Upper lobe of left lung (tissue), 6 donors: ENCODE measurements at places on chromosomes 16 and 17. TPM values are rescaled to one million over a fixed set of nuclear protein-coding genes. Genes with fewer than 3 reads are reported as not detected.

Gene WNT9B
- total RNA-seq, result not detected

GRCh38 chr16:59242556-59242955 lies 508.4 kb upstream of the GOT2 start:
- H3K27ac ChIP-seq, result no peak overlapping the region
- no peak for DNase-seq
- no peak overlapping the region for H3K4me3 ChIP-seq
- no peaks in the 10 kb centered on the region for H3K27me3 ChIP-seq
- no peaks in the 10 kb centered on the region for H3K4me1 ChIP-seq

DNA sequence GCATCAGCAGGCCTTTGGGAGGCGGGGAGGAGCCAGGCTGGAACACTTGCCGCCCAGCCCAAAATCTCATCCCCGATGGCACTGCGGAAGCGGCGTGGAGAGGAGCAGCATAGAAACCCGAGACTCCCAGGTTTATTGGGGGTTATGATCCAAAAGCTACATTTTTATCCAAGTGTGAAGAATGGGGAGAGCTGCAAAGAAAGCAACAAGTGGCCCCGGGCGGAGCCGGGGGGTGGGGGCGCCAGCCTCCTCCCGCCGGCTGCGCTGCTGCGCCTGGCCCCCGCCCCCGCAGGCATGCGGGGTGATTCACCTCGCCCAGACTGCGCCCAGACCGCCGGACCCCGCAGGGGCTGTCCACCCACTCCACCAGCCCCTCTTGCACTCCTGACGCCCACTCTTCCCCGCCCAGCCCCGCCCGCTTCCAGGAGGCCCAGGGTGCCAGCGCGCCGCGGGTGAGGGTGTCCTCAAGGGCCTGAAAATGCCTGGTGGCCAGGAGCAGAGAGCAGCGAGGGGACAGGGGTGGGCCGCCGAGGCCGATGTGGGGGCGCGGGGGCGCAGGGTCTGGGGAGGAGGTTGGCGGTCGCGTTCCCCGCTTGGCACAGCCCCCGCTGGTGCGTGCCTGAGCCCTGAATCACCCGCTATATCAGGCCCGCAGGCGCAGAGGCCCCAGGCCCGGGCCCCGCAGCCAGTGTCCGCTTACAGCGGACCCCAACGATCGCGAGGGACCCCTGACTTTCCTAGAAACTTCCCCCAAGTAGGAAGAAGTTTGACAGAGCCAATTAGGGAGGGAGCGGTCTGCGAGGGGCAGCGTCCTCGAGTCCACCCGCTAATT lies 1.3 kb downstream of the CAVIN1 start:
- peaks cover 4% of the 10 kb centered on the region for H3K27me3 ChIP-seq
- H3K4me1 ChIP-seq, result peaks cover 63% of the 10 kb centered on the region
- H3K36me3 ChIP-seq, result no peaks in the 10 kb centered on the region
- peak overlapping the region; percentile 95 for H3K27ac ChIP-seq
- peak overlapping the region; percentile 63 for H3K4me3 ChIP-seq

- H3K4me3 ChIP-seq, result no peak overlapping the region
- no peak overlapping the region for H3K27ac ChIP-seq
- peaks cover 3% of the 10 kb centered on the region for H3K36me3 ChIP-seq
- DNase-seq, result no peak
- no peaks in the 10 kb centered on the region for H3K27me3 ChIP-seq
These were observed 105.7 kb upstream of the PLCG2 start for GRCh38 chr16:81673432-81673831.

DNA sequence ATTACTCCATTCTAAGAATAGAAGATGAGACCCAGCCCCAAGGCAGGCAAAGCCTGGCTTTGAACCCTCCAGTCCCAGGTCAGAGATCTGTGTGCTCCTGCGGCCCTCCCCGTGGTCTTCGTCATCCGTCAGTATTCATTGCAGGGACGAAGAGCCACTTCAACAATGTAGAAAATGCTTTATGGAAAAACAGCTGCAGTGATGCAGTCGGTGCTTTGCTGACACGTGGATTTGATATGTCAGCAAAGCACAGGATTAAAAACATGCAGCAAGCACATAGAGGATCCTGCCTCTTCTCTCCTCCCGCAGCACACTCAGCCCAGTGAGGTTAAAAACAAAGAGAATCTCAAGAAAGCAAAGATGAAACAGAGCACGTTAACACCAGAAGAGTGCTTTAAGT lies 117.1 kb upstream of the AXIN2 start:
- no peaks in the 10 kb centered on the region for H3K27me3 ChIP-seq
- H3K4me3 ChIP-seq, result no peak overlapping the region
- H3K27ac ChIP-seq, result peak overlapping the region; percentile 11
- no peaks in the 10 kb centered on the region for H3K36me3 ChIP-seq
- no peaks in the 10 kb centered on the region for H3K4me1 ChIP-seq

Gene EPOP
- 1.8 TPM for total RNA-seq

Gene TBC1D3I
- not detected for total RNA-seq

Gene GJC1
- total RNA-seq, result 4.2 TPM

DNA sequence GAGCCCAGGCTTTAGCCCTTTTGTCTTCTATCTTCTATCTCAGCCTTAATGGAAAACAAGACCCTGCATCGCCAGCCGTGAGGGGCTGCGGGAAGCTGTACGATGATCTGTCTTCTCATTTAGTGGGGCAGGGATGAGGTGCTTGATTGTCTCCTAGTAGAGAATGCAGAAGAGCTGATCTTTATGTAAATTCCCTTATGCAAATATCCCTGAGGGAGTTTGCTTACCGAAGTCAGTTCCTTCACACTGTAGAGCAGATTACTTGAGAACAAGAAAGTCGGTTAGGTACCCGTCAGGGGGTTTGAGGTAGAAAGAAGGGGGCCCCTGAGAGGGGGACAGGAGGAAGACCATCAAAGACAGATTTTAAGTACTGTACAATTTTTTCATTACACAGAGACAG lies 66.2 kb downstream of the IRF8 start:
- H3K4me1 ChIP-seq, result no peaks in the 10 kb centered on the region
- no peaks in the 10 kb centered on the region for H3K27me3 ChIP-seq
- no peaks in the 10 kb centered on the region for H3K36me3 ChIP-seq
- H3K27ac ChIP-seq, result no peak overlapping the region
- DNase-seq, result no peak

GRCh38 chr17:30173649-30174048 lies 57.0 kb downstream of the NSRP1 start:
- no peaks in the 10 kb centered on the region for H3K27me3 ChIP-seq
- no peaks in the 10 kb centered on the region for H3K4me1 ChIP-seq
- H3K27ac ChIP-seq, result no peak overlapping the region
- H3K4me3 ChIP-seq, result no peak overlapping the region
- no peak for DNase-seq

GRCh38 chr16:69116256-69116875 lies 10.9 kb downstream of the HAS3 start:
- no peaks in the 10 kb centered on the region for H3K4me1 ChIP-seq
- DNase-seq, result no peak
- H3K4me3 ChIP-seq, result no peak overlapping the region
- no peak overlapping the region for H3K27ac ChIP-seq
- no peaks in the 10 kb centered on the region for H3K27me3 ChIP-seq
- peaks cover 72% of the 10 kb centered on the region for H3K36me3 ChIP-seq

Gene PFN1
- 694 TPM for total RNA-seq

GRCh38 chr17:18160128-18160856 lies 23.3 kb upstream of the ALKBH5 start:
- no peak for DNase-seq
- no peaks in the 10 kb centered on the region for H3K36me3 ChIP-seq
- H3K27me3 ChIP-seq, result no peaks in the 10 kb centered on the region
- no peak overlapping the region for H3K4me3 ChIP-seq

Gene CCL5
- total RNA-seq, result 14.6 TPM

DNA sequence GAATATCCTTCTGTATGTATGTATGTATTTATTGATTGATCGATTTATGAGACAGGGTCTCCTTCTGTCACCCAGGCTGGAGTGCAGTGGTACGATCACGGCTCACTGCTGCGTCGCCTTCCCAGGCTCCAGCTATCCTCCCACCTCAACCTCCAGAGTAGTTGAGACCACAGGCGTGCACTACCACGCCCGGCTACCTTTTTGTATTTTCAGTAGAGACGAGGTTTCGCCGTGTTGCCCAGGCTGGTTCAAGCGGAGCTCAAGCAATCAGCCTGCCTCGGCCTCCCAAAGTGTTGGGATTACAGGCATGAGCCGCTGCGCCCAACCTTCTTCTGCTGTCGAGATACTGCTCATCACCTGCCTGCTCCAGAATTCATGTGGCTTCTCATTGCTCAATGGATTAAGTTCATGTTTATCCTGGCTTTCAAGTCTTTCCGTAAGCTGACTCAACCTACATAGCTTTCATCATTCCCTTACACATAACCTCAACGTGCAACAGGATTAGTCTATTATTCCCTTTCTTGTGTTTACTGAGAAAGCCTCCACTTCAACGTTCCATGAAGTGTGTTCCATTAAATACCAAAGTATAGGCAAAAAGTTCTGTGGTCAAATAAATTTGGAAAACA lies 13.6 kb downstream of the TAC4 start:
- no peaks in the 10 kb centered on the region for H3K27me3 ChIP-seq
- DNase-seq, result no peak
- H3K27ac ChIP-seq, result peak overlapping the region; percentile 63
- H3K4me3 ChIP-seq, result no peak overlapping the region

Gene TEX14
- 1.0 TPM for total RNA-seq

Gene BAIAP3
- total RNA-seq, result 3.2 TPM
